ENCODE measurements at places on chromosomes 11 and 22.

GRCh38 chr11:86205421-86206336, 38.9 kb upstream of the EED start:
- DNase-seq, result peak; percentile 46

DNA sequence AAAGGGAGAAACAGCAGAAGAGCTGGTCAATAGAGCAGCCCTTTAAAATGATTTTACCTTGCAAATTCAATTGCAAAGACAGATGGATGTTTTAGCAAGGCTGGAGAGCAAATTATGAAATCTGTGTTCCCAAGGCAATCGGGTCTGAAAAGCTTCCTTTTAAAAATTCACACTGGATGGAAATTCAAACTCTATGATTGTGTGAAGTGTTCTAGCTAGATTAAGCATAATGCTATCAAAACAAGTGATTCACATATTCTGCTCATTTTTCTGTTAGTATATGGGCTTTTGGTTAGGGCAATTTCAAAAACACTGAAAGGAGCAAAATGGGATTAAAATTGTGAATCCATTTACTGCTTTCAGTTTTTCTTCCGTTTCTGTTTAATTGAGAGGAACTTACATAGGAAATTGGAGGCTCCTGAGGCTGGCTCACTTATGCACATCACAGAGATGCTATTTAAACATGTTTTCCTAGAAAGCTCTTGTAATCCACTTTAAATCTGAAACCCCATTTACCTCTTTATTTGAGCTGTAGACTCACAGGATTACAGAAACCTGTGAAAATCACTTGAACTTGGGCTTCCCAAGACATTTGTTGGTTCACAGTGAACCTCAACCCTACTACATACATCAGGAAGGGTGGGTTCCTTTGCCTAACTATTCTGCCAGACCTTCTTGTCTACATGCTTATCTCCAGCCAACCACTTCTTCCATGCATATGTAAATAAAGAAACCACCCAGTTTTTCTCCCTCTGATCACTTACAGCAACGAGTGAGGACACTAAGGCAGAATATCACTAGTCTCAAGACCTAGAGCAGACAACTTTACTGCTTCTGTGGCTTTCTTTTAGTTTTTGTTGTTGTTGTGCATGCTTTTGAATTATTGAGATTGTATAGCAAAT, 201.9 kb upstream of the PITPNB start:
- DNase-seq, result no peak

GRCh38 chr11:96134602-96135001, 208.4 kb downstream of the MAML2 start:
- no peak for DNase-seq

DNA sequence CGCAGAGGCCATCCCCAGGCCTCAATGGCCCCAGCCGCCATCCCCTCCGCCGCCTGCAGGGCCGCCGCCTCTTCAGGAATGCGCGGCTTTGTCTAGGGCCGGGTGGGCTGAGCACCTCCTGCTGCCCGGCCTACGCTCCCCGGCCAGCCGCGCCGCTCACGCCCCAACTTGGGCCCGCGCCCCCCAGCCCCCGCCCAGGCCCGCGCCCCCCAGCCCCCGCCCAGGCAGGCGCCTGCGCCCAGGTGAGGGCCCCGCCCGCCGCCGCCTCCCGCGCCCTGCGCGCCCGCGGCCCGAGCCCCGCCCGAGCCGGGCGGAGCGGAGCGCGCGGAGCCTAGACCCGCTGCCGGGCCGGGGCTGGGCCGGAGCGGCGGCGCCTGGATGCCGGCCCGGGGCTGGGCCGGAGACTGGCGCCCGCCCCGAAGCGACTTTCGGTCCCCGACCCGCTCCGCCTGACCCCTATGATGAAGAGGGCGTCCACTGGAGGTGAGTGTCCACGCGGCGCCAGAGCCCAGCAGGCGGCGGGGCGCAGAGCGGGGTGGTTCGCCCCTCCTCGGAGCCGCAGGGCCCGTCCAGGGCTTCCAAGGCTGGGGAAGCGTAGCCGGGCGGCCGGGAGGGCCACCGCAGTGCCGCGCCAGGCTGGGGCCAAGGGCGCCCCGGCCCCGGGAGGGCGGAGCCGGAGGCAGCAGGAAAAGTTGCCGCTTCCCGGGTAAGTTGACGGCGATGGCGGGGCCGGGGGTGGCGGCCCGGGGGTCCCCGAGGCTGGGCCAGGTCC, 34.3 kb upstream of the PRODH start:
- DNase-seq, result no peak

DNA sequence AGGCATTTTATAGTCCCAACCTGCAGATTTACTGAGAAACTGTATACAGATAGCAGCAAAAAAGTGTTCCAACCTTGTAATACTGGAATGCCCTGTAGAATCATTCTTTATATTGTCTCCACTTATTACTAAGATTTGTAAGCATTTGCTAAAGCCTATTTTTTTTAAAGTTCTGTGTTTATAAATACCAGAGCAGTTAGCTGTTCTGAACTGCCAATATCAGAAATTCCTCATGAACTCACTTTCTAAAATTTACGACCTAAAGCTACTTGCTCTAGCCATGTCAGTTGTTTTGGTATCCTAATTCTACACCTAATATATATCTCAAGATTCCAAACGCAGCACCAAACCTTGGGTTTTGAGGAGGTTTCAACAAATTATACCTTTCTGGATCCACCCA, 103.2 kb downstream of the C11orf65 start:
- no peak for DNase-seq

DNA sequence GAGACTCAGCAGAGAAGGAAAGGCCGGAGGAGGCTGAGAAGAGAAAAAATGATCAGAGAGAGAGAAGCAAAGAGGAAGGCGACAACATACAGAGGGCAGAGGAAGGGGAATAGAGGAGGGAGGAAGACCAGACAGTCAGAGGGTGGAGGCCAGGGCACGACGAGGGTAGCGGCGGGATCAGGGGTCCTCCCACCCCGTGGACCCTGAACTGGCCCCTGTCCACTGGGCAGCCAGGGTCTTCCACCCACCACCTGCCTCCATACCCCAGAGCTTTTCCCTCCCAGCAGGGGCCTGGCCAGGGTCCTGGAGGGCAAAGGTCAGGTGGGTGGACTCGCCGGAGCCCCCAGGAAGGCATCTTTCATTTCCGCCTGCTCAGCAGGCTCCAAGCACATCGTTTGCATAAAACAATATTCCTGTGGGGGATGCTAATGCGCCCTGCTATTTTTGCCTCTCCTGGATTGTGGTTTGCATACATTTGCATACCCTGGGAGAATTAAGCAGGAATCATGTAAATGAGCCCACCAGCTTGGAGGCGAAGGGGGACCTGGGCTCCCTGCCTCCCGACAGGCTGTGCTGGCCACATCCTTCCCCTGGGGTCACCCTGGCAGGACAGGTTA, 394.1 kb downstream of the MN1 start:
- peak; percentile 42 for DNase-seq

DNA sequence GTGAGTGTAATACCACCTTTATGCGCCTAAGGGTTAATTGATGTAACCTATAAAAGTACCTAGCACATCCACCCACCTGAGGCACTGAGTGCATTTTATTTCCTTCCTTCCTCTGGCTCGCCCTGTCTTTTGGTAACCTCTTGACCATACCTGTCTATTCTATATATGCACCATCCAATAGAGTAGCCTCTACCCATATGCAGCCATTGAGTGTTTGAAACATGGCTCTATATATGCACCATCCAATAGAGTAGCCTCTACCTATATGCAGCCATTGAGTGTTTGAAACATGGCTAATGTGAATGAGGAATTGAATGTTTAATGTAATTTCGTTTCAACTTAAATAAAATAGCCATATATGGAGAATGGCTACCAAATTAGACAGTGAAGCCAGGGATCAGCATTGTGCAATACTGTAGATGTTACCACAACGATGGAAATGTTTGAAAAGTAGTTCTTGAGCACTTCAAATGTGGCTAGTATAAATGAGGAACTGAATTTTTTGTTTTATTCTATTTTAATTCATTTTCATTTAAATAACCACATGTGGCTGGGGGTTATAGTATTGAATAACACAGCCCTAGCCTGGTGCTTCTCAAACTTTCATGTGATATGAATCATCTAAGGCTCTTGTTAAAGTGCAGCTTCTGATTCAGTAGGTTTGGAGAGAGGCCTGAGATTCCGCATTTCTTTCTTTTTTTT, 33.8 kb downstream of the SLC35F2 start:
- DNase-seq, result no peak

DNA sequence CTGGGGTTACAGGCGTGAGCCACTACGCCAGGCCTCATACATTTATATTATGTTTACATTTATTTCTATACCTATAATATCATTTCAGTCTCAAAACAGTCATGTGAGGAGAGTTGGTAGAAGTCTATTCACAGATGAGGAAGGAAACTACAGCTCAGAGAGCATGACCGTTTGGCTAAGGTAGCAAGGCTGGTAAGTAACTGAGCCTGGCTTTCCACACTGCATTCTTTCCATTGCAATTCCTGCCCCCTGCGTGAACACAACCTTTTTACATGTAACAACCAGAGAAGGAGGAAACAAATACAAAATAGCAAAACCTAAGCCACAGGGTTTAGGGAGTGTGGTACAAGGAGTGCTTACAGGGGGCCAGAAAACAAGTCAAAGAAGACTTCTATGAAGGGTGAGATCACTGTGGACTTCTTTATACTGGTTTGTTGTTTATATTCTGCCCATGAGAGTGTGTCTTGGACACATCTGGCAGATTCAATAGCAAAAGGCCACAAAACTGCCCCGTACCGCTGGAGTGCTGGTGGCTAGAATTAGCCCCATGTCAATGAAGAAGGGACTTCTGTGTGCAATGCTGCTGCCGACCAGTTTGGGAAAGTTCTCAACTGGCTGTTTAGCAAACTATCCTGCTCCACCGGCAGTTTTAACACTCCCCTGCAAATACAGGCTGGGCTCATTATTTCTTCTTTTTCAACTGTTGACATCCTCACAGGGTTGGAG, 19.0 kb downstream of the MICAL3 start:
- no peak for DNase-seq

GRCh38 chr11:102575012-102575411, 44.5 kb upstream of the MMP7 start:
- DNase-seq, result no peak

GRCh38 chr11:78993802-78994430, 419.3 kb upstream of the NARS2 start:
- DNase-seq, result no peak

DNA sequence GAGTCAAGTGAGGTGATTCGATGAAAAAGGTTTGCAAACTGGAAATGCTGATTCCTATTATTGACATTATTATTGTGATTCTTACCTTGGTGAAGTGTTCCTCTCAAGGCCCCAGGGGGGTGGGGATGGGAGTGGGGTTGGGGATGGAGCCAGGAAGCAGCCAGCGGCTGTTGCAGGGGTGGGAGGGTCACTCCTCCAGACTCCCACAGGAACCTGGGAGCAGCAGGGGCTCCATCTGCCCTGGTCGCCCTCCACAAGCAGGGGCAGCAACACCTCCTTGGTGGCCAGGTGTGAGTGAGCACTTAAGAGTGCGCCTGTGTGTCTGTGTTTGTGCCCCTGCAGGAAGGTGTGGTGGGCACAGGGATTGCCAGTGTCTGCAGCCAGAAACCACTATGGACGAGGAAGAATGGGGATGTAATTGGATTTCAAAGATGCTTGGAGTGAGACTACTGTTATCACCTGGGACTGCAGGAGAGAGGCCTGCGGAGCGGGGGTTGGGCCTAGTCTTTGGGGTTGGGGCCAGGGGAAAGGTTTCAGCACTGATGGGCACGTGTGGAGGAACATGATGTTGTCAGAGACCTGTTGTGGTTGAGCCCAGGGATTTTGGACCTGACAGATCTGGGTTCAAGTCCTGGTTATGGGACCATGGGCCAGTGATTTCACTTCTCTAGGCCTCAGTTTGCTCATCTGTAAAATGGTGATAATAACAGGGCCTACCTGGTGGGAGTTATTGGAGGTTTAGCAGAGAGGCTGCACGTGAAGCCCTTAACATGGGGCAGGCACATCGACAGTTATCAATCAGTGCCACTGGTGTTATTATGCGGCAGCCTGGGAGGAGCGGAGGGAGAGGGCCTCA, 3.6 kb upstream of the TP53I11 start:
- peak; percentile 24 for DNase-seq

DNA sequence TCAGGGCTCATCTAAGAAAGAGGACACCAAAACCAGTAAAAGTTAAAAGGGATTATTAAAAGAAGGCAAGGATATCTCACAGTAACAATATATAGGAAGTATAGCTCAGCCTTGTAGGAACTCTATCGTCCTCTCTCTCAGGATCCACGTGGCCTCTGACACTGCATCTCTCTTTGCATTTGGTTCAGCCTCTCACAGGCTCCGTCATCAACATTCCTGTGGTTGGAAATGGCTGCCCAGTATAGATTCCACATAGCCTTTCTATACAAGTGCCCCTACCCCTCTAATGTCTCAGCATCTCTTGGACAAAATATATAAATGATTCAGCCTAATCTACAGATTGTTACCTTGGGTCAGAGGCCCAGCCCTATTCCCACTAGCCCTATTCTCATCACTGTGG, 101.3 kb upstream of the DBX1 start:
- no peak for DNase-seq

DNA sequence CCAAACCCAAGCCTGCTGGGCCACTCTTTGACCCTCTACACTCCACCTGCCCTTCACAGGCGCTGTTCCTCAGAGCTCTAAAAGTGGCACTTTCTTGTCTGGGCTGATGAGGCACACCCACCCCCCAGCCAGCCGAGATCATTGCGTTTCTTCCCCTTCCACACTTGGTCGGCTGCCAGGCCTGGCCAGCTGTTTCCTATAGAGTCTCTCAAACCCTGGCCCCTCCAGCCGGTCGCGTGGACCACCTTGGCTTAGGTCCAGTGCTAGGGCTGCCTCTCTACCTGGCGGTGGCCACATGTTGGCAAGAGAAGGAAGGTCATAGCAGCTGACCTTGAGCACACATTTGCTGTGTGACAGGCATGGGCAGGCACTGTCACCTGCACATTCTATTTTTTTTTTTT, 60.6 kb downstream of the PPP6R2 start:
- DNase-seq, result no peak

DNA sequence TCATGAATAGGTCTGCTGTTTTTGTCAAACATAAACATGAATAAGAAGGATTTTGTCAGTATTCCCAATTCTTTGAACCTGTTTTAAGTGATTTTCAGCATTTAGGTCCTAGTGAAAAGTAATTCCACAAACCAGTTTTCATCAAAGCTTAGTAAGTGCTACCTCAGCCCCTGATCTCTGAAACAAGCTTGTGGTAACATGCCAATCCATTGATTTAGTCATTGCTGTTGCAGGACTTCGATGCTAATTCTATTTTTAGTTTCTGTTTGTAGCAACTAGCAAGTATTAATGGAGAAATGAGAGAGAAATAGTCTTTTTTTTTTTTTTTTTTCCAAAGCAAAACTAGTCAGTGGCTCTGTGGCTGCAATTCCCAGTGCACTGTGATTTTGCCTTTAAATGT, 91.4 kb downstream of the JRKL start:
- DNase-seq, result no peak

Measured in upper lobe of left lung (tissue), 6 donors.